ENCODE measurements at places on chromosomes 11 and 22.
A peak's percentile ranks its signal among the peaks of the same experiment; 100 is the strongest.

- DNase-seq: no peak
These were observed 321.9 kb downstream of the MIAT start for GRCh38 chr22:26979294-26979693.

GRCh38 chr11:96193745-96194443 lies 149.1 kb downstream of the MAML2 start:
- DNase-seq: no peak

GRCh38 chr11:32439501-32440210 lies 4.3 kb upstream of the WT1 start:
- no peak for DNase-seq

- no peak for DNase-seq
These were observed 60.3 kb downstream of the ATXN10 start for GRCh38 chr22:45731798-45732495.

GRCh38 chr22:36366291-36366708 lies 21.5 kb downstream of the MYH9 start:
- DNase-seq: no peak

DNA sequence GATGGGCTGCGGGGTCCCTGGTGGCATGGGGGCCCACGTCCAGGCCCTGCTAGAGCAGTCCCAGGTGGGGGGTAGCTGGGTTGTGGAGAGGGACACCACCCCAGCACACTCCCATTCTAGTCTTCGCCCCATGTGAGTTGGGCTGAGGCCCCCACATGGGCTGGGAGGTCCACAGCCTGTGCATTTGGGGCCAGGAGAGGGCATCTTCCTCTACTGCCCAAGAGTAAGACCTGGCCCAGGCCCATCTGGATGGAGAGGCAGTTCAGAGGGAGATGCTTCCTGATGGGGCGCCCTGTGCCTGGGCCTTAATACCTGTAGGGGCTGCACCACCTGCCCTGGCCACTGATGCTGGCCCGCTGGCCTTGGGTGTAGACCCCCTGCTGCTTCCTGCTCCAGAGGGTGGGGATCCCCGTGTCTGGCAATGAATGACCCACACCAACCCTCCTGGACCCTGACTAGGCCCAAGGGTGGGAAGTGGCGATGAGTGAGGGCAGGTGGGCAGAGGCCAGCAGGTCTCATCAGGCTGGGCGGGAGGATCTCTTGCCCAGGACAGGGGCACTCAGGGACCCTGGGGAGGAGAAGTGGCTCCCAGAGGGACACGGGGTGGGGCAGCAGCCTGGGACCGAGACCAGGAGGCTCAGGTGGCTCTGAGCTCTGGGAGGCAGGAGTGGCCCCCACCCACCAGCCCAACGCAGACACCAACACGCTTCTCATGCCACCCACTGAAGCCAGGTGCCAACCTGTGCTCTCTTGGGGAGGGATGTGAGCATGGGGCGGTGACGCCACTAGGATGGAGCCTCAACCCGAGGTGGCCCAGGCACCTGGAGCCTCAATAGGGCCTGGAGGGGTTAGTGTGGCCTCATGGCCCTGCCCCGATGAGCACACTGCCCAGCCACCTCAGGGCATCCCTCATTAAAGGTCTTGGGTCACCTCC lies 17.4 kb upstream of the GNB1L start:
- DNase-seq: no peak

DNA sequence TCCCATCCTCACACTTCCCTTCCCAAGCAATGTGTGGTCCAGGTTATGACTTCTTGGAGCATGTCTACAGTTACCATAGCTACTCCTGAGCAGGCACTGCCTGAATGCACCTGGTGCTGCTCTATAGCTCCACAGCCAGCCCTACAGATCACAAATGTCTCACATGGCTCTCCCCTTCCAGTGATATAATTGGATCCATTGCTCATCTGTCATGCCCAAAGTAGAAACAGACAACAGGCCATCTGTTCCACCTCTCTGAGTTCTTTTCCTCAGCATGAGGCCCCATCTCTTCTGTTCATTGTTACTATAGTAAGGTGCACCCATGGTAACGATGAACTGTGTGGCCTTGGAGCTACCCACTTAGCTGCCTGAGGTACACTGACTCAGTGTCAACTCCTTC lies 320.3 kb upstream of the ZC3H12C start:
- no peak for DNase-seq

DNA sequence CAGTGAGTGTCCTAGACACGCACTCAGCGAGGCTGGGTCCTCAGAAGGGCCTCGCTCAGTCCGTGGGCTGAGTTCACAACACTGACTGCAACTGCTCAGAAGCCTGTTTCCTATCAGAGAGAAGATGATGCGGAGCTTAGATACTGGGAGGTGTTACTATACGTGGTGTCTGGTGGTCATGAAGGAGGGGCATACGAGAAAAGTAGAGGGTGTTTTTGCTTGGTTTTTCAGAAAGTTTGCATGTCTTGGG lies 9.5 kb upstream of the SERPIND1 start:
- no peak for DNase-seq

DNA sequence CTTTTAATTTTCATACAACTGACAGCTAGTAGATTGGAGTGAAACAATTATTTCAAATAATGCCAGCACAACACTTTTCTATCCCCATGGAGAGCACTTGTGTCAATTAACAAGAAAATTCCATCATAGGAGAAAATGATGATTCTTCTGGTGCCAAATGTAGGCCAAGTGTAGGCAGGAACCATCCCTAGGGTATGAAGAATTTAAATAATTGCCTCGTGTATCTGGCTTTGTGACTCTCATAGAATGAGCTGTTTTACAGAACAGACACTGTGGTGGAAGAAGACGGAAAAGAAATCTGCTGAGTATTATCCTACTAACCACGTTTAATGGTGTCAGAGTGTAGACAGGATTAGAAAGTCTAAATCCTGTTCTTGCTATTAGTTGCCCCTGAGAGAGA lies 1542.2 kb downstream of the LRRC4C start:
- no peak for DNase-seq

- no peak for DNase-seq
These were observed 404.6 kb downstream of the TBC1D22A start for GRCh38 chr22:47167056-47167455.

- peak; percentile 11 for DNase-seq
These were observed 780.9 kb downstream of the BRD1 start for GRCh38 chr22:49046546-49047361.

- DNase-seq: no peak
These were observed 6.5 kb downstream of the KBTBD3 start for GRCh38 chr11:106070606-106071005.

DNA sequence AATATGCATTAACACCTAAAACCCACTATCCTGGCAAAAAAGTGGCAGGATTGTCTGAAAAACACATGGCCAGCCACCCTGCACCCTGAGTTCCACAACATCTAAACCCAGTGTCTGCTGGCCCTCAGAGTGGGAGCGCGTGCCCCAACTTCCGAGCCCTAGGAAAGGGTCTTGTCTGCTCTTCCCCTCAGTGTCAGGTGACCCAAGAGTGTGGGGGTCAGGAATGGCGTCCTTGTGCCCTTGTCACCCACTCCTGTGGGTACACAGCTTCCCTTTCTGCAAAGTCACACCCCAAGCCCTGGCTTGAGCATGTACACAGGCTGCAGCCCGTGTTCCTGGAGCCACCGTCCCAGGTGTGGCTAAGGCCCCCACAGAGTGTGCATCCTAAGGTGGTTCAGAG lies 67.6 kb downstream of the CDKN1C start:
- no peak for DNase-seq

DNA sequence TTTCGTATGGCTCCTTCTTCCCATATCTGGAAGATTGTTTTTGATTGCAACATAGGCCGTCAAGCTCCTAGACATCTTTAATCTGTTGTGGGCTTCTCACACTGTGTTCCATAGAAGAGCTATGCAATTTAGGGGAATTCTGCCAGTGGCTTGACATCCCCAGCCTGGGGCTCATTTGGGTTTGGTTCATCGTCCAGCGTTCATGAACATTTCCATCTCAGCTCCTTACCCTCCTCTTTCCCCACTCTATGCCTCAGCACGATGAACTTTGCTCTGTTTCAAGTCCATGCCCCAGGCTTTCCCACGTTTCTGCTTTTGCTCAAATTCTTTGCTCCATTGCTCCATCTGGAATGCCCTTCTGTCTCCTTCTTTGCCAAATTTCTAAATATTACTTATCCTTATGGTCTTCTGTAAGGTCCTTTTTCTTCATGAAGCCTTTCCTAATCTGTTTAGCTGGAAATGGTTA lies 26.1 kb upstream of the CLMP start:
- no peak for DNase-seq
